ENCODE measurements at places on chromosomes 1 and 21.

- DNase-seq = no peak
Measured at GRCh38 chr1:198399452-198399851, 141.0 kb downstream of the ATP6V1G3 start.

DNA sequence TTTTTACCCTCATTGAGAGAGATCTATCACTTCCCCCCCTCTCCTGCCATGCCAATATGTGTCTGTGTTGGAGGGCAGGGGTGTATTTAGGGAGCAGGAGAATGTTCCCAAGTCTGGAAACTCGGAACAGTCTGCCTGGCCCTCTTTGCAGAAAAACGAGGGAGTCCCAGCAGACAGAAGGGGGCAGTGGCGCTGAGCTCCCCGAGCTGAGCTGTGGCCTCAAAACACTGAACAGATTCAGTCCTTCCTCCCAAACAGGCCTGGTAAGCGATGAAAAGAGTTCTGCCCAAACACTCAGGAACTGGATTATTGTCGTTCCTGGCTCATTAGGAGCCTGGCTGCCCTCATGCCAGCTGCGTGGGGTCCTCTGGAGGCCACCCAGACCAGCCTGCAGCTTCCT lies 981 bp downstream of the CLDN14 start:
- DNase-seq = no peak

GRCh38 chr1:151611288-151611790 lies 511 bp upstream of the SNX27 start:
- peak; percentile 5 for DNase-seq

- DNase-seq = no peak
Measured at GRCh38 chr1:236416165-236416564, 22.1 kb downstream of the EDARADD start.

- peak; percentile 40 for DNase-seq
Measured at GRCh38 chr1:109240158-109241152, 8.9 kb upstream of the CELSR2 start.

DNA sequence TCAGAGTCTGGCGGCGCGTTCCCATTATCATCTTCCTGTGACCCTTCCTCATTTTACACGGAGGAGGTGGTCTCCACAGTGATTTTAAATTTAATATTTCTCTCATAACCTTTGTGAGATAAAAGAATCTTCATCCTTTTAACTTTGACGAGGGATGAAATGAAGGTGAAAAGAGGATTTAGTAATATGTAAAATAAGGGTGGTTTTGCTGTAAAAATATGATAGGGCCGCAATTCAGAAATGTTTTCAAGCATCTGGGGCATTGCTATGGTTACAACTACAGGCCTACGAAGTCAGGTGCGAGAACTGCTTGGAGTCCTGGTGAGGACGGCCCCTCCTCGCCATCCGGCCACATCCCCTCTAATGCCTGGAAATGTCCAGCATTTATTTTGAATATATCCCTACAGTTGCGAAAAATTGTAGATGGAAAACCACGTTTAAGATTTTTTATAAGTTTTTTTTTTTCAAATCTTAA lies 422 bp upstream of the RSBN1 start:
- peak; percentile 22 for DNase-seq

DNA sequence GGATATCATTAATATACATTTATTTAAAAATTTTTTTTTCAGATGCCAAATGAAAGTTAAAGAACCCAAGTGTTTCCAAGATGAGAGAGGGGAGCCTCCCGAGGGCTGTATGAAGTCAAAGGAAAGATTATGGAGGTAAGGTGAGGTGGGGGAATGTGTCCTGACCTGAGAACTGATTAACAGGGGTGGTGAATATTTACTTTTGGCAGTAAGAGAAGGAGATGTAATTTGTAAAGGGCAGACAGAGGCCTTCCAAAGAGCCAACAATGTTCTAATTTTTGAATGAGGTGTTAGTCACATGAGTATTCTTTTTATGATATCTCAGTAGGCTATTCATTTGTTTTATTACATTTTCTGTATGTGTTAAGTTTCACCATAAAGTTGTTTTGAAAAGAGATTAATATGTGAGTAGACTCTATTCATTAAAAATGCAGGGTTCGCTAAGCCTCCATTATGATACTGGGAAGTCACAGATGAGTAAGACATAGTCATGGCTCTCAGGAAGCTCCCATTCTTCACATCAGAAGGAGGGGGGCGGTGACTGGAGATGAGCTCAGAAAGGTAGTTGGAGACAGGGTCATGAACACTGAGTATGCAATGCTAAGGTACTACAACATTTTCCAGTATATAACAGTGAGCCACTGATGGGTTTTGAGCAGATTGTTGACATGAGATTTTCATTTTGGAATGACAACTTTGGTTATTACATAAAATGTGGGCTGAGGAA lies 62.4 kb upstream of the TNFSF18 start:
- DNase-seq = peak; percentile 39

GRCh38 chr21:15749861-15750159 lies 20.0 kb downstream of the USP25 start:
- DNase-seq = no peak

- no peak for DNase-seq
Measured at GRCh38 chr1:30317921-30318320, 405.5 kb downstream of the MATN1 start.

DNA sequence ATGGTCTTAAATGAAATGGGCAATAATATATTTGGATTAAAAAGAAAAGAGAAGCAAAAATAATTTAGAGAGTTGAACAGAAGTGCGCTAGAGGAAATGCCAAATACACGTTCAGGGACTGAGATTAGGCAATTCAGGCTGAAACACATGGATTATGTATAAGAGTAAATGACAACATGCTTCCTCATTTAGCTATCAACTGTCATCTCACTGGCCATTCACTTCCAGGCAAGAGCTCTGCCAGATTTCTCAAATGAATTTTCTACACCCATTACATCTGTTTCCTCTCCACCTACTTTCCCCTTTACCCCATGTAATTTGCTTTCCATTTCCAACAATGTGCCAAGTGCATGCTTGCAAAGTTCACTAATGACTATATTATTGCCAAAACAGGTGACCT lies 582.4 kb downstream of the LTN1 start:
- DNase-seq = no peak

DNA sequence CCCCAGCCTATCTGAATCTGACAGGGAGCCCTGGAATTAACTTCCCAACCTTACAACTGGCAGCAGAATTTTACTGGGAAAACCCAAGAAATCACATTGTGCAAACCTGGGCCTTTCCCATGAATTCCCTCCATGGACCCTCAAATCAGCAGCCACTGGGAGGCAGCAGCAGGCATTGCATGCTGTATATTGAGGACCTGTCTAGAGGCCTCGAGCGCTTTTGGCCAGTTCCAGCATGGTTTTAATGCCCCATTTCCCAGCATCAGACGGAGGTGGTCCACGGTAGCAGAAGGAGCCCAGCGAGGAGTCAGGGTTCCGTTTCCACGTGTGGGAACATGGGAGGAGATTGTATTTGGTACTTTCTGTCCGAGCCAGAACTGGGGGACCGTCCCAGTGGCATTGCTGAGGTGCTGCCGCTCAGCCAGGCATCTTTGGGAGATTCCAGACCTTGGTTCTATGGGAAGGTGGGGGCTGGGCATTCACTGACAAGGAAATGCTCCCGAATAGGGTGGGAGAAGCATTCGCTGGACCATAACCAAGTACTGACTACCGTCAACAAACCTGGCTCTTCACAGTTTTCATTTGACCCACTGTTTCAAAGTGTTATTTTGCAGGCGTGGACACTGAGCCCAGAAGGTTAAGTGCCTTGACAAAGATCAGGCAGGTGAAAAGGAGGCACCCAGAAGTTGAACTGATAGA lies 15.9 kb downstream of the BMP8A start:
- DNase-seq = no peak

DNA sequence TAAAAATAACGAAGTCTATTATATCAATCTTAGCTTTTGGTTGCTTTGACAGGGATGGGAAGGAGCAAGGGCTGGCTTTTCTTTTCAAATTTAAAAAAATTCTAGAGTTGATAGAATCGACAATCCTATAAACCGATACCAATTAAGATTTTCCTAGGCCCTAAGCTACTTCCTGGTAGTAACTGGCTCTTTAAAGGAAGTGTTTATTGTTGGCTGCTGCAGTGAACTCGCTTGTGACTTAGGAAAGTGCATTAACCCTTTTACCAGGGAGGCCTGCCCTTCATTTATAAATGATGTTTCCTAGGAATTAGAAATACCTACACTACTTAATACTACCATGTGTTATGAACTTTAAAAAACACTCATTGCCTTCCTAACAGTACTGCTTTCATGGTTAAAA lies 33.2 kb downstream of the ATP5PF start:
- DNase-seq = no peak

DNA sequence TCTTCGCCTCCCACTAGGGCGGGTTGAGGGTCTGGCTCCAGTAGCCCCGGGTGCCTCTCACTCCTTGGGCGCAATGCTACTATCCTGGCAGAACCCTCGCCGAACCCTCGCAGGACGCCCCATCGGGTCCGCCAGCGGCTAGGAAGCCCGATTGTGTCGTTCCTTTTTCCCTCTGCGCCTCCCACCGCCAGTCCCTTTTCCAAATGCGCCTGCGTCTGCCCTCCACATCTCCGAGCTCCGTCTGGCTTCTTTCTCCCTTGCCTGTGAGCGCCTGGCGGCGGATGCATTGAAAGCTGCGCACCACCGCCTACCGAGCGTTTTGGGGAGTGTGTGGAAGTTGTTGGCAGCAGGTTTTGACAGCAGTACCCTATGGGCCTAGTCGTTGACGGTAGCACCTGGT lies 1.0 kb upstream of the DIRAS3 start:
- DNase-seq = no peak

DNA sequence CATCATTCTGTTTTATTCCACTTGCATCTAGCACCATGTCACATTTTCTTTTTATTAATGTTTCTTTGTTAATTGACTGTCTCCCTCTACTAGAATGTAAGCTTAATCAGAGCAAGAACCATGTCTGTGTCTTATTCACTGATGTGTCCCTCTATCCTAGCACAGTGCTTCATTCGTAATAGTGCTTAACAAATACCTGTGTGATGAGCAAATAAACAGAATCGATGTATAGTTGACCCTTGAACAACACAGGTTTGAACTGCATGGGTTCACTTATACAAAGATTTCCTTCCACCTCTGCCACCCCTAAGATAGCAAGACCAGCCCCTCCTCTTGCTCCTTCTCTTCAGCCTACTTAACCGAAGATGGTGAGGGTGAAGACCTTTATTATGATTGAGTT lies 42.9 kb upstream of the MAN1A2 start:
- no peak for DNase-seq

DNA sequence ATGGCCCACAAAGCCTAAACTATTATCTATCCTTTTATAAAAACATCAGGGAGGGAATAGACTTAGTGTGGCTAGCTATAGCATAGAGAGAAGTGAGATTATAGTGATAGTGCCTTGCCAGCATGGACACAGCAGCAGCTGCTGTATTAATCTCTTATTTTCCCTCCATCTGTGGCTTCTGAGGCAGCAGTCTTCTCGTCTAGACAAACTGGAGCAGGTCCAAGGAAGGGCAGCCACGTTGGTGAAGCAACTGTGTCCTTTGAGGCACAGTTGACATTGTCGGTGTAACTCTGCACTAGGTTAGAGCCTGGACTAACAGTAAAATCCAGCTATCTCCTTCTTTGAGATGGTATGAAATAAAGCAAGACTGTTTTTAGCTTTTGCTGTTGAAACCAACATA lies 131.3 kb downstream of the CACHD1 start:
- DNase-seq = no peak

DNA sequence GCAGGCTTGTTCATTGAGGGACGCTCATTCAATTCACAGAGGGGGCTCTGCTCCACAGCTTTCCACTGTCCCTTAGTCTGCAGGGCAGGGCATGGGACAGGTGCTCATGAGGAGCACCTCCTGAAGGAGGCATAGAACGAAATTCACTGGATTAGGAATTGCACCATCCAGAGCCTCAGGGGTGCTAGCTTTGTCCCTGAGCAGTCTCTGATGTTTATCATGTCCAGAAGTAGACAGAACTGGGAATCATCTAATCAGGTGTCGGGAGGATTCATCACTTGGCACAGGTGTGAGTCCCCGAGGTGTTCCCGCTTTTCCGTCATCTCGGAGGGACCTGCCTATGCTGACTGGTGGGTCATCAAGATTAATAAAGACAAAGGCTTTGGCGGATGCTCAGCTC lies 321.4 kb downstream of the AJAP1 start:
- no peak for DNase-seq

DNA sequence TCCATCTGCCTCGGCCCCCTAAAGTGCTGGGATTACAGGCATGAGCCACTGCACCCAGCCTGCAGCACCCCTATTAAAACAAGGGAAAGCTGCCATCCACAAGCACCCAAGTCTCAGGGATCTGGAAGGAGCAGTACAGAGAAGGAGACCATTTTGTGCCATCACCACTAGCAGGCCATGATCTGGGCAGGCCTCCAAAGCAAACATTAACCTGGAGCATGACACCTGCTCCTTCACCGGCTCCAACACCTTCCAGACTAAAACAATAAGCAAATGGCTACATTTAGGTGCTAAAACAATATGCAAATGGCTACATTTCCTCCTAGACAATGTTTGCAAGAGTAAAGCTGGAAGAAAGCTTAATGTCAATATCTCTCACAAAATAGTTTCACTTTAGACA lies 16.7 kb downstream of the MEAF6 start:
- no peak for DNase-seq

Data from activated CD4-positive, alpha-beta T cell treated with anti-CD3 and anti-CD28 coated beads for 48 hours (primary cell).